ENCODE measurements at places on chromosomes 3 and 15. TPM values are rescaled to one million over a fixed set of nuclear protein-coding genes. Genes with fewer than 3 reads are reported as not detected.

TNFAIP8L3 gene
- total RNA-seq: not detected

CASR gene
- not detected for total RNA-seq

PARP15 gene
- not detected for total RNA-seq

CPOX gene
- 15.0 TPM for total RNA-seq

C2CD4B gene
- not detected for total RNA-seq

PLCD1 gene
- total RNA-seq: 1.7 TPM

ISL2 gene
- 8.1 TPM for total RNA-seq

SLC6A1 gene
- not detected for total RNA-seq

CNTN6 gene
- 0.12 TPM for total RNA-seq

SATB1 gene
- not detected for total RNA-seq

TRH gene
- not detected for total RNA-seq

SLC22A13 gene
- not detected for total RNA-seq

KBTBD13 gene
- total RNA-seq: not detected

GATA2 gene
- not detected for total RNA-seq

MGA gene
- total RNA-seq: 21.0 TPM

CDCP1 gene
- total RNA-seq: 11.3 TPM

FBXW12 gene
- not detected for total RNA-seq

FBXO40 gene
- total RNA-seq: not detected

ZNF80 gene
- not detected for total RNA-seq

MB21D2 gene
- total RNA-seq: 9.2 TPM

ADGRG7 gene
- total RNA-seq: not detected

ALS2CL gene
- 2.1 TPM for total RNA-seq

INKA1 gene
- 0.81 TPM for total RNA-seq

CHRM5 gene
- not detected for total RNA-seq

FBN1 gene
- total RNA-seq: 22.5 TPM

LNP1 gene
- 10.8 TPM for total RNA-seq

NPAP1 gene
- total RNA-seq: not detected

CACNA2D3 gene
- 6.1 TPM for total RNA-seq

TLR9 gene
- not detected for total RNA-seq

POU1F1 gene
- not detected for total RNA-seq

NECTIN3 gene
- total RNA-seq: 34.3 TPM

POC1A gene
- total RNA-seq: 32.1 TPM

TMC3 gene
- not detected for total RNA-seq

SLC15A2 gene
- not detected for total RNA-seq

ZDHHC23 gene
- total RNA-seq: 2.9 TPM

IMPG2 gene
- total RNA-seq: not detected

PROK2 gene
- not detected for total RNA-seq

CYP1A2 gene
- not detected for total RNA-seq

POLR2M gene
- total RNA-seq: 505 TPM
